ENCODE measurements at places on chromosomes 2 and 18.

- DNase-seq: no peak
Observed at GRCh38 chr2:30641765-30642345, 165.4 kb downstream of the CAPN13 start.

DNA sequence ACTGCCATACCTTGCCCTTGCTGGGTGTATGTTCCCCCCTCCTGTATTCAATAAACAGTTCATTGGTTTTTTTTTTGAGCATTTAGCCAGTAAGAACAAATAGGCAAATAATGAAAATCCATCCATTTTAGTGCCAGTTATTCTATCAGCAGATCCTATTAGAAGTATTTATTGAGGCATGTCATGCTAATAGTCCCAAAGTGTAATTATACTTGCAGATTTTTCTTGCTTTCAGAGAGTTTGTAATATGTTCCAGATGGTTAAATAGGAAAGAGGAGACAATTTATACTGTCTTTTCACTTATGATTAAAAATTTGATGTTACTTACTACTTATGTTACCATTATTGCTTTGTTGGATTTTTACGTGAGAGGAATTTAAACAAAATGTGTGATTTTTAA lies 127.6 kb downstream of the NCOA1 start:
- DNase-seq: no peak

DNA sequence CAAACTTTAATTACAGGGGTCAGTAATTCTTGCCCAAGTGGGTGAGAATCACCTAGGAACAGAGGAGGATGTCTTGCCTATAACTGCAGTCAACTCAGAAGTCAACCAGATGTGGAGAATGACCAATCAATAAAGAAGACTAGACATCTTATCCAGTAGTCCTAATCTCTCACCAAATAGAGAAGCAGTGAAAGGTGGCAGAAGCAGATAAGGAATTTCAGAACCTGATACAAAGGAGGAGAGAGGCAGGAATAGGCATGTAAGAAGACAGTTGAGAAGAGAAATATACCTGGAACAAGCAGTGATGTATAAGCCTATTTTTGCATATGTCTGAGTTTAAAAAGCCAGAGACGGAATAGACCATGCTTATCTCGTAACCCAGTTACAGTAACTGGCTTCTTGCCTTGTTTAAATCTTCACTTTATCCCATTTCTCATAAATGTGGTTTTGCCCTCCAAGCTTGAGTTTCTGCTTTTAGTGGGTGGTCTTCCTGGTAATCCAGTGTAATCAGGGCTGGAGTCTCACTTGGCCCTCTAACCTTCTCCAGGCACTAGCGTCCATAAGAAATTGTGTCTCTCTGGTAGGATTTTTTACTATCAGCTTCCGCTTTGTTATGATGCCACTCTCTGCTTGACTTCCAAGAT lies 401.0 kb downstream of the SUCLG1 start:
- no peak for DNase-seq

DNA sequence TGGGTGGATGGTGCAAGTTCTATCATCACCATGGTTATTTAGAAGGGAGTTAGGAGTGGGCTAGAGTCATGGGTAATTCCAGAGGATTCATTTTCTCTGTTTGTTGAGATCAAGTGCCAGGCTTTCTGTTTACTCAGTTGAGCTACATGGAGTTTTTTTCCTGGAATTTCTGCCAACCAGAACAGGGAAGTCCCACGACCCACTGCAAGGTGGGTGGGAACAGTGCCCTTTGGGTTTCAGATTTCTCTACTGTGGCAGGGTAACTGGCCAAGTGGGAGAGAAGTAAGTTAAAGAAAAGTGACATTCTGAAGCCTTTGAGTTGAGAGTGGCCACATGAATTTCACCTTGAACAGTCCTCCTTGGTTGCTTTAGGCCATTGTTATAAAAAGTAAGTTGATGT lies 138.9 kb downstream of the SLC39A10 start:
- DNase-seq: no peak

GRCh38 chr18:25274926-25275325 lies 77.0 kb downstream of the ZNF521 start:
- DNase-seq: no peak

GRCh38 chr2:208315081-208315788 lies 49.2 kb downstream of the PIKFYVE start:
- no peak for DNase-seq

GRCh38 chr2:145592361-145592760 lies 1072.4 kb upstream of the ZEB2 start:
- DNase-seq: no peak

DNA sequence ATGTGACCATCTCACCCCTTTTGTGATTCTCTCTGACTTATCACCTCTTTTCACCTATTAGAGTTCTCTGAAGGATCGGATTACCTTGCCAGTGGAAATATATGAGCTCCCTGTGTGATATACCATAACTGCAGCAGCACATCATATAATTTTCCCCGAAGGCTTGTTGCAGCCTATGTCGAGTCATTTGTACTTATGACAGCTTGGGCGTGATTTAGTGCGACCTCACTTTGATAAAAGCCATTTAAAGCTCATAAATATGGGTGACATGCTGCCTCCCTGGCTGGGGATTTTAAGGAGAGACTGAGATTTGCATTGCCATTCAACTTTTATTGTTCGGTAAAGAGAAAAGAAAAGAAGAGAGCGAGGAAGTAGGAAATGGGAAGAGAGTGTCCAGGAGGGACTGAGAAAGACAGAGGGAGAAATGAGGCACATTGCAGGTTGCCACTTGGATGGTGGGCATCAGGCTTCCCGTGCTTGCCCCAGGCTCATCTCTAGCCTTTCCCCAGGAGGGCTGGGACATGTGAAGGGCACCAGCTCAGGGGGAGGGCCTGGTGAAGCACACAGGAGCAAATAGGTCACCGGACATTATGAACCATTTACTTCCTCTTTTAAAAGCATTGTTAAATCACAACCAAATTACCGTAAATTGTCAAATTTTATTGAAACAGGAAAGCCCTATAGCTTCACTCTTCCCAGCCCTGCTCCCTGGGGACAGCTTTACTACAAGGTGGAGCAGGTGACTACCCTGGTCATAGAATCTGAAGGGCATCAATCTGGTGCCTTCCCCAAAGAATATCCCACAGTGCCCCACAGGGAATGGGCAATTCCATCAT lies 161.3 kb downstream of the SETBP1 start:
- no peak for DNase-seq

DNA sequence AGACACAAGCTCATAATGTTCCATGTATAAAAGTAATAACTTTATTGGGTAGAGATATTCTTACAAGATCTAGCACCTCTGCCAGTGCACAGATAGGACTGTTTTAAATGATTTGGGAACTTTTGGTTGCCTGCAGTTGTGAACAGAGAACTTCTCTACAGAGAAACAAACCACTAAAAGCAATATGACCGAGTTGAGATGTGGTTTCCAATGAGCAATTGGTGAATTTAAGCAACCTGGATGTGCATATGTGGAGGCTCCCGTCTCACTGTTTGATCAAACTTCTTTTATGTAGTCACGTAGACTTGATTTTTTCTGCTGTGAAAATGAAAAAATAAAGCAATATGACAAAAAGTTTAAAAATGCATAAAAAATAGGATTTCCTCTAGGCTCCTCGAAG lies 7.8 kb downstream of the SOX11 start:
- DNase-seq: no peak

- no peak for DNase-seq
Observed at GRCh38 chr2:179796213-179797007, 65.0 kb downstream of the ZNF385B start.

DNA sequence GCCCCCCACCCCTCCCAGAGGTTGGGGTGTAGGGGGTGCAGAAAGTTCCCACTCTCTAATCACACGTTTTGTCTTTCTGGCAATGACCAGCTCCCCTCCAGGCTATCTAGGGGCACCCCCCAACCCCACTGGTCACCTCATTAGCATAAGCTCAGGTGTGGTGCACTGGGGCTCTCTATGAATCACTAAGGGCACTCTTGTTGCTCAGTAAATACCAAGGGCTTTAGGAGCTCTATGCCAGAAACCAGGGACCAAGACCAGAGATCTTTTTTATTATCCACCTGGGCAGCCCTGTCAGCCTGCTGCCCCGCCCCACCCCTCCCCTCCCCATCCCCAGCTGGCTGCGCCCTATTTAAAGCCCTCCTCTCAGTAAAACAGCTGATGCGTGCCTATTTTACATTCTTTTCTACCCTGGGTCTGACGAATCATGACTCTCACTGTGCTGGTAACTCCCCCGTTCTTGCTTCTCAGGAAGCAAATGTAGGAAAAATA lies 24.3 kb downstream of the NCK2 start:
- no peak for DNase-seq

- no peak for DNase-seq
Observed at GRCh38 chr2:33100921-33101320, 154.2 kb downstream of the LTBP1 start.

DNA sequence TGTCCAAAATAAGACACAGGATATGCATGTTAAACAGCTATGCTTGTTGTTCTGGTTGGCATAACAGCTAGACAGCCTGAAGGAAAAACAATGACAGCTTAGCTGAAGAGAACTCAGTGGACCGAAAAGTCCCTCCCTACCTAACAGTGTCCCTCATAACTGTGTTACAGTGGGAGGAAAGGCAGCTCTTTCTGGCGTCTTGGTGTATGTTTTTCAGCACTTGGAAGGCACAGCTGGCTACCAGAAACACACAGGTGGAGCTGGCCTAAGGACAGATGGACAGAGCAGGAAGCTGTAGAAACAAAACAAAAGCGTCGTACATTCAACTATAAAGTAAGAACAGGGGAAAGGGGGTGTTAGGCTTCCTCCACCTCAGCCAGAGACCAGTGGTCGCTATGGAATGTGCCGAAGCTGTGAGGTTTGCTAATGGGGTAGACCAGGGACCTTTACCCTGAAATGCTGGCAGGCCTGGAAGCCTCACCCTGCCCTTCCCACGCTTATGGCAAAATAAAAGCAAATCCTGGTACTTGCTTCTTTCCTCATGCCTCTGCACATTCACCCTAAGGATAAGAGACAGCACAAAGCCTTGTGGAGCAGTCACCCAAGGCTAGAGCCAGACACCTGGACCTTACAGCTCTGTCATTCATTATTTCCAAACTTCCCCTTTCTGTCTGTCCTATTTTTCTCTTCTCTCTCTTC lies 103.5 kb upstream of the TRIB2 start:
- DNase-seq: no peak

- DNase-seq: no peak
Observed at GRCh38 chr18:8705961-8706790, 820 bp downstream of the MTCL1 start.

- DNase-seq: no peak
Observed at GRCh38 chr2:187976259-187976985, 315.3 kb upstream of the GULP1 start.

- DNase-seq: peak; percentile 31
Observed at GRCh38 chr18:13437796-13438506, 219.4 kb downstream of the LDLRAD4 start.

DNA sequence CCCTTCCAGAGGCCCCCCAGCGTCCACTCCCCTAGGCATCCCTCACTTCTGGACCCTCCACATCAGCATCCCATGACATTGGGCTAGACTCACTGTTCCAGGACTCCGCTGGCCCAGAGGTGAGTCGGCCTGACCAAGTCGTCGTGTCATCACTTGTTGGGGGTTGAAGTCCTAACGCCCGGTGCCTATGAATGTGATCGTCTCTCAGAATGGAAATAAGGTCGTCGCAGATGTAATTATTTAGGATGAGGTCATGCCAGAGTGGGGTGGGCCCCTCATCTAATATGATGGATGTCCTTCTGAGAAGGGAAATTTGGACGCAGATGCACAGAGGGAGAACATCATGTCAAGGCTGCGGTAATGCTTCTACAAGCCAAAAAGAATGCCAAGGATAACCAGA lies 142.7 kb downstream of the AGAP1 start:
- DNase-seq: no peak

- DNase-seq: no peak
Observed at GRCh38 chr18:46283895-46284295, 179.7 kb downstream of the HAUS1 start.

DNA sequence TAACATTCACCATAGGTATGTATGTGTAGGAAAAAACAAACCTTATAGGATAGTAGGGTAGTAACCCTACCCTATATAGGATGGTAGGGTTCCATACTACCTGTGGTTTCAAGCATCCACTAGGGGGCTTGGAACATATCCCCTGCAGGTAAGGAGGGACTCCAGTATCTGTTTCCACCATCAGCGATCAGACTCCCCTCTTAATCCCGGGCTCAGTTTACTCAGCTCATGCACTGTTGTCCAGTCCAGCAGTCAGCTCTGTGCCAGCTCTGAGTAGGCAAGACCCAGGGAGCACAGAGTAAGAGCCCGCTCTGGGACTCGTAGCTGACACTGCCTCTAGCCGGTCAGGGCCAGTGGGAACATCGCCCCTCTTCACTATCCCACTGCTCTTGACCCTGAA lies 61.7 kb downstream of the MEX3C start:
- no peak for DNase-seq

- no peak for DNase-seq
Observed at GRCh38 chr2:154173919-154174318, 302.2 kb downstream of the GALNT13 start.

DNA sequence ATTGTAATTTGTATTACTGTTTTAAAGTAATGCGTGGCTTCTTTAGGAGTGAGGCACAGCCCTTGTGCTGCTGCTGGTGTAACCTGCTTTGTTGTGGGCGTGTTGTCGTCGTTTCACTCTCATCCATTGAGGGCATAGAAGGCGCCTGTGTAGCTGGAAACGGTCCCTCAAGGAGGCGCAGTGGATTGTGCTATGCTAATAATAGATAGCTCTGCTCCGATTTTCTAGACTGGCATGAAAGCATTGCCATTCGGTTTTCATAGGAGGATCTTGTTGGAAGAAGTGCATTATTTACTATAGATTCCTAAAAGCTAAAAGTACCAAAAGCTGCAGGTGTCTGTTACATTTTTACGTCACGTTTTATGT lies 17.9 kb downstream of the RAB12 start:
- DNase-seq: no peak

DNA sequence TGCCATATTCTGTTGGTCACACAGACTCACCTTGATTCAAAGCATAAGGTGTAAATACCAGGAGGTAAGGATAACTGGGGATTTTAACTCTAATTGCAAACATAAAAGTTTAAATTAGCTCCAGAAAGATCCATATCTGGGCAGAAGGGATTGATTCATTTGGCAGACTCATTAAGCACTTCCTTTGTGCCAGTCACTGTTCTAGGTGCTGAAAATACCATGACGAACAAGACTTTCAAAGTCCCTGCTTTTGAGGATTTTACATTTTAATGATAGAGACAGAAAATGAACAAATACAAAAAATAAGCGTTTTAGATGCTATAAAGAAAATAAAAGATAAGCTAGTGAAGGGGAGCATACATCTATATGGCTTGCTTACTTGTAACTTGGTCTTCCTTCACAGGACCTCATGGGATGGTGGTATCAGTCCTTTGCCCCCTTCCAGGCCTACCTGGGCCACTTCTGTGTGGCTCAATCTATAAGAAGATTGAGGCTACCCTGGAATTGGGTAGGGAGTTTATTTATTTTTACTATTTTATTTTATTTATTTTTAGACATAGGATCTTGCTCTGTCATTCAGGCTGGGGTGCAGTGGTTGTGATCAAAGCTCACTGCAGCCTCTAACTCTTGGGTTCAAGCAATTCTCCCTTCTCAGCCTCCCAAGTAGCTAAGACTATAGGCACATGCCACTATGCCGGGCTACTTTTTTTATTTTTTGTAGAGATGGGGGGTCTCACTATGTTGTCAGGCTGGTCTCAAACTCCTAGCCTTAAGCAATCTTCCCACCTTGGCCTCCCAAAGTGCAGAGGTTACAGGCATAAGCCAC lies 212.8 kb downstream of the MYCN start:
- DNase-seq: no peak
